ENCODE measurements at places on chromosomes 4 and X.

- DNase-seq, result no peak
These were observed 28.5 kb upstream of the SEPTIN6 start for GRCh38 chrX:119721487-119721886.

DNA sequence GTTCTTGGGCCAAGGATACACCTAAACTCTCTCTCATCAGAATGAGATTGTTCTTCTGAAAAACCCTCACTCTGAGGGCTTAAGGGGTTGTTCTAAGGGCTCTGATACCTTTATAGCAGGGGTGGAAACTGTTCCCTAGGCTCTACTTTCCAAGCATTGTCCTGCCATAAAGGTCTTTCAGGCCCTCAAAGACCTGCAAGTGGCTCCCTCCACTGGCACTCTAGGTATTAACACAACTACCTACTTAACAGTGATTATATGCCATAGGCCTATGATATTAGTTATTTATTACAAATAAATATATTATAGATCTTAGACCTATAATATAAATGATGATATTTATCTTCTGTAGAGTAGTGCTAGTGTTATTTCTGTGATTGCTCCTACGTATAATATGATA is 473.7 kb upstream of the RPS6KA3 start:
- no peak for DNase-seq

- no peak for DNase-seq
These were observed 145.4 kb upstream of the MAP3K15 start for GRCh38 chrX:19660604-19661255.

GRCh38 chr4:15757054-15757453 is 21.1 kb upstream of the CD38 start:
- DNase-seq, result no peak

DNA sequence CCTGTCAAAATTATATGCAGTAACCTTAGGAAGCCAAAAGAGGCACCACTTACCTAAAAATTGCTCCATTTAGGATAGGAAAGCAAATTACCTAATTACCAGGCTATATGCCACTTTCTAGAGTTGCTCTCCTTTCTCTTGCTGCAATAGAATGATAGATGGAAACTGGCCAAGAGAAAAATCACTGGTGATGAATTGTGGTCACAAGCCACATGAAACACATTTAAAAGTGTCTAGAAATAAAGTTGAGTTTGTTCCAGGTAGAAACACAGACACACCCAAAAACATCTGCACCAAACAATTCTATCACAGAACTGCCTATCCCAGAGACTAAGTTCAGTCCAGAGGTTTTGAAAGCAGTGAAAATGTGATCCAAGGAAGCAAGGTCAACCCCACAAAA is 337.7 kb downstream of the PCDH19 start:
- DNase-seq, result no peak

DNA sequence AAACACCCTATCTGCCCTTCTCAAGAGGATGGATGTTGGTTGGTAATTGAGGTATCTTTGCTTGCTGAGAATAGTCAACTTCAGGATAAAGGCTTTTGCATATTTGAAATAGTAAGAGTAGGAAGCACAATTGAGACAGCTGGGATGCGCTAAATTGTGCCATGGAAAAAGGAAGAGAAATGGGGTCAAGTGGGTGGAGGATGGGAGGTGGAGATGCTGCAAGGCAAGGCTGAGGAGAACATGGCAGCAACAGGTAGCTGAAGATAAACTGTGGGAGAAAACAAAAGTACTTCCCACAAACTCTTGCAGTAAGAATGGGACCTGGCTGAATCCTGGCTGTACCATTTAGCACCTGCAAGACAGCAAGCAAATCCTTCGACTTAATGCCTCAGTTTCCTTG is 13.9 kb upstream of the CDS1 start:
- DNase-seq, result no peak
